Tongue (tissue), 3 donors: ENCODE measurements at places on chromosomes 1 and 21. TPM values are rescaled to one million over a fixed set of nuclear protein-coding genes. Genes with fewer than 3 reads are reported as not detected.

GRCh38 chr1:89708751-89709375, 75.9 kb downstream of the LRRC8C start:
- DNase-seq, result no peak

DNA sequence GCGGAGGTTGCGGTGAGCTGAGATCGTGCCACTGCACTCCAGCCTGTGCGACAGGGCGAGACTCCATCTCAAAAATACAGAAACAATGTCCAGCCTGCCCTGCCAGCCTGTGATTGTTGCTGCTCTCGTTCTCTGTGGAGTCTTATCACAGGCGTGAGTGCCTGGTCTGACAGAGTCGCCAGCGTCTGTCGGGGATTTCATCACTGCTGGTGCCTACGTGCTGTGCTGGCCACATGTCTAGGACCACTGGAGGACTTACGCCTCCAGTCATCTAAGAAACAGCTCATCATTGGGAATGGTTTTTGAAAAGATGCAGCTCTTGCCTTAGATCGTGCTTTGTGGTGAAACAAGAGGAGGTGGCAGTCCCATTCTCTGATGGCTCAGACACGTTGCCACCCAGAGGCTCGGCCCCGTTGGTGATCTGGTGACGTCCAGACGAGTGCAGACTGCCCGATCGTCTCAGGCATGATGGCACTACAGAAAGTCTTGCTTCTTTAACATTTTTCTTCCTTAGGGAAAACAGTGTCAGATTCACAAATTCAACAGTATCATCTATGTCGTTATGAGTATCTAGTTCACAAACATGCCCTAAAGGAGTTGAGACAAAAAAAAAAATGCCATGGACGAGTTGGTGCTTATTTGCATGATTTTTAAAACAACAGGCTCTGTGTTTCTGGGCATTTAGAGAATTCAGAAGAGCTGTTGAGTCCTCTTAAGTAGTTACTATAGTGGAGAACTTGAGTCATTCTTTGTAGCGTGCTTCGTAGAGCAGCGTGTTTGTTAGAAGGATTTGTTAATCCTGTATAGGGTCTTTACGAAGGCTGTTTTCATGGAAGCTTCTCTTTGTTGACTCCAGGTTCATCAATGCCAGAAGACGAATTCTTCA, 47.5 kb downstream of the CBS start:
- no peak for DNase-seq

GRCh38 chr1:189550498-189550897, 927.2 kb downstream of the BRINP3 start:
- no peak for DNase-seq

GRCh38 chr1:226882631-226883409, 12.4 kb downstream of the PSEN2 start:
- peak; percentile 45 for DNase-seq

The KRTAP12-2 gene
- not detected for total RNA-seq
